ENCODE measurements at places on chromosomes 16 and 17.

GRCh38 chr17:40312131-40312731 is 3.3 kb downstream of the RARA start:
- DNase-seq: no peak

DNA sequence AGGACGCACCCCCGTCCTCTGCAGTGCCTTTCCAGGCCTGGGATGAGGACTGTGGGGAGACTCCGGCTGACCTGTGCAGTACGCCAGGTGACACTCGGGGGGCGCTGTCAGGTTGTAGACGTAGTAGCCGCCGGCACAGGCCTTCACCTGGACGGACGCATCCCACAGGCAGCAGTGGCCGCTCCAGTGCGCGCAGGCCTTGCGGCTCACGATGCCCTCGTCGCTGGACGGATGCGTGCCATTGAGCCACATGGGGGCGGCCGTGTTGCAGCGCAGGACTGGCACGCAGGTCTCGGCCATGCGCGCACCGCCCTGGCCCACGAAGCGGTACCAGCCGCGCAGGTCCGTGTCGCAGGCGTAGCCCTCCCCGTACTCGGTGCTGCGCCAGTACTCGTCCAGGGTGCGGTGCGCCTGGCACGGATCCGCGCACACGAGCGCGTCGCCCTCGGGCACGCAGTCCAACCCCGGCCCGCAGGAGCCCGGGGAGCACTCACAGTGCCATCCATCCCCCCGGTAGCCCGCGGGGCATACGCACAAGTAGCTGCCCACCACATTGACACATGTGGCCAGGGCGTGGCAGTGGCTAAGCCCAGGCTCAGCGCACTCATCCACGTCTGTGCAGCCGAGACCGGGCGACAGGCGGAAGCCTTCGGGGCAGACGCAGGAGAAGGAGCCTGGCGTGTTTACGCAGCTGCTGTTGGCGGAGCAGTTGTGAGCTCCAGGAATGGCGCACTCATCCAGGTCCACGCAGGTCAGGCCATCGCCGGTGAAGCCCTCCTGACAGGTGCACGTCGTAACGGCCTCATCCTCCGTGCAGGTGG is 3.9 kb downstream of the UMOD start:
- DNase-seq: no peak

DNA sequence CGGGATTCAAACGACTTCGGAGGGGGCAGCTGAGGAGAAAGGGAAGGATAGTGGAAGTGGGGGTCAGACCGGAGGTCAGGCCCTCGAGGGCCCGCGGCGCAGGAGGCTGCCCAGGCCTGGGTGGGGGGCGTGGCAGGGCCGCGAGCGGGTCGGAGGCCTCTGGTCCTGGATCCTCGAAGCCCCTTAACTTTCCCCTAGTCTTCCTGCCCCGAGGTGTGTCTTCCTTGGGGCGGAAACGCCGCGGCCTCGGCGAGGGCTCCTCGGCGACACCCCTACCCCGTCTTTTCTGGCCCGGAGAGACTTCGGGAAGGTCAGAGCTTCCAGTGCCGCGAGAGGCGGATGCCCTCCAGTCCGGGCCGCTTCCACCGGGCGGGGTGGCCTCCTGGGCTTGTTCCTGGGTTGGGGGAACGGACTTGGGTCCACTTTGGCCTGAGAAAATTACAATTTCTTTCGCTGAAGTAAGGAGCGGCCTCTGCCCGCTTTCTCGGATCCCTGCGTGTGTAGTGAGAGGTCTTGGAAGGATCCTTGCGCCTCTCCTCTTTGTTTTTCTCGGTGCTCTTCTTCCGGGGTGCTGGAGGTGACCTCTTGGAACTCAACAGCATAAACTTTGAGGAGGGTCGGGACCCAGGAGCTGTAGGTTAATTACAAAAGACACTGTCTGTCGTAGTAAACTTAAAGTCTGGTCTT is 491 bp downstream of the IST1 start:
- DNase-seq: no peak

GRCh38 chr17:82101301-82101715 is 3.3 kb upstream of the FASN start:
- no peak for DNase-seq

GRCh38 chr17:47990962-47991731 is 20.2 kb downstream of the CDK5RAP3 start:
- DNase-seq: no peak

- DNase-seq: no peak
Observed at GRCh38 chr16:84069540-84069939, 26.9 kb upstream of the SLC38A8 start.

DNA sequence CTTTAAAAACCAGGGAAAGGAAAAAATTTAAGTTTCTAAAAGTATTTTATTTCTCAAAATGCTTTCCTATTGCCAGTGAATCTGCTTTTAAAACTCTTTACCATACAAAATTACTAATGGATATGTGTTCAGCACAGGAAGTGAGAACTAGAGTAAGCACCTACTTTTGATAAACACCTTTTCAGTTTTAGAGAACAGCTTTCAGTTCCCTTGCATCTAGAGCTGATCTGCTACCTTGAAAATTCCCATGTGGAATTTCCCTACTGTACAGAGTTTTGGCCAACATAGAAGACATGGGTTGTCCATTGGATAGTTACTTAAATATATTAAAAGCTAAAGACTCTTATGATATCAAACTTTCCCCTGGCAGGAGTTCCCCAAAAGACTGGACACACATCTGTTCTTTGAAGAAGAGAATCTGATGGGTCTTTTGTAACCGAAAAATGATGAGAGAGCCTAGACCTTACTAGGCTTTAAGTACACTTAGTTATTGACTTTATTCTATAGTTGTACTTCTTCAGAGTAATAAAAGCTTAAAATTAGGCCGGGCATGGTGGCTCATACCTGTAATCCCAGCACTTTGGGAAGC is 112.1 kb upstream of the CNTNAP4 start:
- DNase-seq: no peak

DNA sequence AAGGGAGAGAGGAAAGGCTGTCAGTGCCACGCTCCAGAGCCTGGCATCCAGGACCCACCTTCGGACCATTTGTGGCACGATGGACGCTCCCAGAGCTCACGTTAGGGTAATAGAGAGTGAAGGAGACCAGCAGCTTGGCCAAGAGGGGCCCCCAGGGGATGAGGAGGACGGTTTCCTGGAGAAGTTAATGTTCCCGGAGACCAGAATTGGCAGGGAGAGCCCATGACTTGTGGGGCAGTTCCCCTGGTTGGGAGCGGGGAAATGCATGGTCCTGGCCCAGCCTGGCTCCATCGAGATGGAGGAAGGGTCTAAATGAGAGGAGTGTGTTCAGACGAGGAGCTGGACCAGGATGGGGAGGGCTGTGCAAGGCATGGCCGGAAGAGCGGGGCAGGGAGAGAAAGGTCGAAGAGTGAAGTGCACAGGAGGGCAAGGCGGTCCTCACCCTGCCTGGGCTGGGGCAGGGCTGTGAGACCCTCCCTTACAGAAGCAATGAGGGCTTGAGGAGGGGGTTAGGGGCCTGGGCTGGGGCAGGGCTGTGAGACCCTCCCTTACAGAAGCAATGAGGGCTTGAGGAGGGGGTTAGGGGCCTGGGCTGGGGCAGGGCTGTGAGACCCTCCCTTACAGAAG is 2.9 kb upstream of the HIC1 start:
- DNase-seq: no peak

DNA sequence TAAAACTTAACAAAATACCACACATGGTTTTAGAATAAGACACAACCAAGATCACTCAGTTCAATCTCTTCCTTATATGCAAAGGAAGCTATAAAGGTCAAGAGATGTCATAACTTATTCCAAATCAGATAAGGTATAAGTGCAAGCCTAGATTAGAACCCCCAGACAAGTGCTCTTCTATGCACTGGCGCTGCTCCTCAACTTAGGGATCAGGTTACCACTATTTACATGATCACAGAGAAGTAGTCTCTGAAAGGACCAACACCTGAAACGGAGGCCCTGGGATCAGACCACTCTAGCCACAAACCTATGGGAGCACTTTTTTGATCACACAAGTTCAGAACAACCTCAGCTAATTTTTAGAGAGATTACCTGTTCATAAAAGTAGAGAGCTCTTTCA is 16.6 kb downstream of the COPS3 start:
- no peak for DNase-seq

DNA sequence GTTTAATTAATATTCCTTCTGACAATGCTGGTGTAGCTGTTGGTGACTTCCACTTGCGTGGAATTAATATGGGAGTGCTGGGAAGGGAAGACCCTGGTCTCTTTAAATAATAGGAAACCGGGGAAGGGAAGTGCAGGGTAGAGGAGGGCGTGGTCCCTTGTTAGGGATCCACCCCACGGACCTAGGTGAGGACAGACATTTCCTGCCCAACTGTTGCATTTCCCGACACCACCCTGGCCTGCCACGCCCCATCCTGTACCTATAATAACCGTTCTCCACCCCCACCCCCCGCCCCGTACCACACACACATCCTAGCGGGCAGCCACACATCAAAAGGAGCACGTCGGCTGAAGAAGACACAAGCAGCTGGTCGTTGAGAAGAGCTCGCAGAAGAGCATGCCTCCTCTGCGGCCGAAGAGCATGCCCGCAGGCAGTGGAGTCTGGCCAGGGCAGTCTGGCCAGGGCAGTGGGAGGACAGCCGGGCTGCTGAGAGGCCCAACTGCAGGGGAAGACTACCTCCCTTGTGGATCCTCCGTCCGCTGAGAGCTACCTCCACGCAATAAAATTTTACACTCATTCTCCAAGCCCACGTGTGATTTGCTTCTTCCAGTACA is 36.8 kb upstream of the MMD start:
- DNase-seq: no peak

DNA sequence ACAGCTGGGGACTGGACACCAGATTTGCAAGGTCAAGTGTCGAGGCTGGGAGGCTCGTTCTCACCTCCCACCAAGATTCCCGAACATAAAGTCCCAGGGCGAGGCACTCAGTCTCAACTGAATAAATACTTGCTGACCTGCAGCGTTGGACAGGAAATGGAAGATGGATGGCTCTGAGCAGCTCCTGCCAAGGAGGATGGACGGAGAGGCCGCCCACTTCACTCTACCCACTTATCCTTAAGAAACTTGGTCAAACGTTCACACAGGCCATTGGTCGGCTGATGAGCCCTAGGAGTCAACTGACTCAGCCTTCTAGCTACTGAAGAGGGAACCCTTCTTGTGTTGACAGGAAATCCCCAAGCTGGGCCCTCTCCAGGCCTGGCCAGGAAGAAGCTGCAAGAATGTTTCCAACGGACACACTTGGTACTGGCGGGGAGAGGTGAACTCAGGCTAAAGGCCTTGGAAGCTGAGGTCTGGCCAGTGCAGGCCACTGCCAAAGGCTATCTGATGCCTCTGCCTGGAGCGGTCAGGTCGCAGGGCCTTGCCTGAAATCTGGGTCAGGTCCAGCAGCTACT is 50.0 kb downstream of the VAC14 start:
- DNase-seq: no peak

DNA sequence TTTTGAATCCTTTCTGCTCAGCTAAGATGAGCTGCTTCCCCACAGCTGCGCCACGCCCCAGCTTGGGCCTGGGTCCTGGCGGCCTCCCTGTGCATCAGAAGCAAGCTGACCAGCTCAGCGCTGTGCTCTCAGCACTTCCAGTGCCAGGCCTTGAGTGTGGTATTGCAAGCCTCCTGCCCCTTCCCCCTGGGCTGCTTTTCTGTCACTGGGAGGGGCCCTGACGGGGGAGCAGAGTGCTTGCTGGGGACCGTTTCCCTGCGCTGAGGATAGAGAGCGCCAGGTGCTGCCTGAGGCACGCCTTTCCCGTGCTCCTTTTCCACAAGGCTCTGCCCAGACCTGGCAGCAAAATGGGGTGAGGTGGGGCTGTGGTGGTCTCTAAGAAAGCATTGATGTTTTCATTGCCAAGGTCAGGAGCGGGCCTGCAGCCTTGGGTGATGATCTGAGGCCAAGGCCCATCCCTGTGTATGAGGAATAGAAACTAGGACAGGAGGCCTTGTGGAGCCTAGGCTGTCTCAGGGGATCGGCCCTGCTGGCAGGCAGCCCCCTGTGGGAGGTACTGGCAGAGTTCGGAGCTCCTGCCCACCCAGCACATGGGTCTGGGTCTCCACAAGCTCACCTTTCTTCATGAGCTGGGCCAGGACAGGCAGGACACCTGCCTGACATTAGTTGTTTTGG is 29.7 kb downstream of the POLR3E start:
- DNase-seq: no peak

GRCh38 chr17:54864636-54865356 is 35.9 kb upstream of the TOM1L1 start:
- no peak for DNase-seq

GRCh38 chr16:79005096-79005495 is 595.4 kb downstream of the MAF start:
- no peak for DNase-seq

- no peak for DNase-seq
Observed at GRCh38 chr17:10421900-10422542, at the start of gene MYH8. MYH8 (minus strand) TSS chr17:10421950; CDS start chr17:10420227, 1,723 bp downstream.

- no peak for DNase-seq
Observed at GRCh38 chr16:51181503-51181811, 30.4 kb upstream of the SALL1 start.

DNA sequence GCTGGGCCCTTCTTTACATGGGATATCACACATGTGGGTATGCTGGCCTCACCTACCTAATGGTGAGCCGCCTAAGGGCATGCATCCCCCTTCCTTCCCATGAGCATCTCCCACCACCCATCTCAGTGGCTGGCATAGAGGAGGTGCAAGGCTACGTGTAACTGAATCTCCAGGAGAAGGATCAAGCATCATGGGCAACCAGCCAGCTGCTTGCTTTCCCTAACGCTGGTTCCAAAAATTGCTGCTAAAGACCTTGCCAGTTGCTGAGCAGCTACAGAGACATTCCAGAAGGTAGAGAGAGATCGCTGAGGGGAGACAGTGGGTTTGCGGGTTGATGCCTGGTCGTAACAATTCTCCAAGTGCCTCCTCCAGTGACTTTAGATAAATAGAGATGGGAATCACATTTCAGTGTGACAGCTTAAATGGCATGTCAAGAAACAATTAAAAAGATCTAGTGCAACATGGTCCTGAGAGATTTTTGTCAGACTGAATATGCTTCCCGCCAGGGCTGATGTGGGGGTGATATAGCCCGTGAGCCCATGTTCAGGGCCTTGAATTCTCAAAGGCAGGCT is 378.4 kb upstream of the CDH5 start:
- no peak for DNase-seq

DNA sequence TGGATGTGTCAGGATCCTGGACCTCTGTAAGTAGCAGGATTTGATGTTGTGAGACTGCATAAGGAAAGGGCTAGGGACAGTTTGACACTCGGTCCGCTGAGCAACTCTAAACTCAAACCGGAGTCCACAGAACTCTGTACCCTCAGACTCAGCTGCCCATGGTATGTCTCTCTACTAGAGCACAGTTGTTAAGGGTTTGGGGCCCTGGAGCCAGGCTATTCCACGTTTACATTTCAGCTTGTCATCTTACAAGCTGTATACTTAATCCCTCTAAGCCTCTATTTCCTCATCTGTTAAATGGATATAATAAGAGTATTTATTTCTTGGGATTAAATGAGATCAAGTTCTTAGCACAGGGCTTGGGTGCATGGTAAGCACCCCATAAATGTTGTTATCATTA is 27.9 kb downstream of the HOXB1 start:
- no peak for DNase-seq

DNA sequence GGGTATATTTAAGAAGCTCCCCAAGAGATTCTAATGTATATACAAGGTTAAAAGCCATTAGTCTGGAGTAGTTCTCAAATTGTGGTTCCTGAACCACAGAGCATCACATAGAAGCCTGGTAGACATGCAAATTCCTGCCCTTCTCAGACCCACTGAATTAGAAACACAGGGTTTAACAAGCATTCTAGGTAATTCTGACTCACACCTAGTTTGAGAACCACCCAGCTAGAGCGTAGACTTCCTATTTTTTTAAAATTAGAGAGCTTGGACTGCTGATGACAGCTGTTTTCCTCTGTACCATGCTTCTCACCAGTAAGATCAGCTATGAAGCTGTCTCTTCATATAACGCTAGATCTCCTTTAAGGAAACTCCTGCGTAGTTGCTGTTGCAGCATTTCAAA is 50.6 kb downstream of the HS3ST3B1 start:
- DNase-seq: no peak

Data from stimulated activated CD4-positive, alpha-beta T cell treated with anti-CD3 and anti-CD28 coated beads, Interleukin-2, amount 100 ng/mL, for 4 hours (primary cell).